ENCODE measurements at places on chromosomes 1 and 21.

DNA sequence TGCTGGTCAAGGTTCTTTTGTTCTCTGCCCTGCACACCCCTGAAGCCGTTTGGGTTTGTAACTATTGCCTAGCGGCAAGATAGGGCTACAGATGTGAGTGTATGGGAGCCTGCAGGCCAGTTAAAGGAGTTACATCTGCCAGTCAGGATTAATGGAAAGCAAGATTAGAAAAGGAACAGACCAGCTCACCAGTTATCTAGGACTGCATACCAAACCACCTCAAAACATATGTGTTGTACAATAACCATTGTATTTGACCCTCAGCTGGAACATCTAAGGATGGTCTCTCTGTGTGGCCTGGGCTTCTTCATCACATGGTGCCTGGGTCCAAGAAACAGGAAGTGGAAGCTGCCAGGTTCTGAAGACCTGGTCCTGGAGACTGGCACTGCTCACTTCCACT lies 52.5 kb upstream of the FBXO28 start:
- no peak for DNase-seq

DNA sequence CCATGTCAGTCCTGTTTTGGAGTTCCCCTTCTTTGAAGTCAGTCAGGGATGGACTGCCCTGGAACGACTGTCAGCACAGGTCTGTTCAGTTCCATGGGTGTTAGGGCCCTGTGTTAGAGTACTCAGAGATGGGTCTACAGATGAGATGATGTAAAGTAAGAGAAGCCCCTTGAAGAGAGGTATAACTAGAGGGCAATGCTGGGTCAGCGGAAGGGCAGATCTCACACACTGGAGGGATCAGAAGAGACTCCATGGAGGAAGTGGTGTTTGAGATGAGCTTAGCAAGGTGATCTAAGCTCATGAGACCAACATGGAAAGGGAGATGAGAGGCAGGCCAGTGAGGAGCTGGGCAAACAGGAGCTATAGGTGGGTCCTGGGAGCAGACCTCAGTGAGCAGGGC lies 7.6 kb downstream of the PPFIA4 start:
- DNase-seq, result no peak

GRCh38 chr1:184802354-184803179 lies 47.9 kb upstream of the EDEM3 start:
- no peak for DNase-seq

- DNase-seq, result no peak
These were observed 3.1 kb downstream of the CCDC190 start for GRCh38 chr1:162857850-162858249.

- no peak for DNase-seq
These were observed 108.6 kb downstream of the ZBTB18 start for GRCh38 chr1:244159646-244160045.

- no peak for DNase-seq
These were observed 23.7 kb upstream of the C1orf198 start for GRCh38 chr1:230892018-230892491.

DNA sequence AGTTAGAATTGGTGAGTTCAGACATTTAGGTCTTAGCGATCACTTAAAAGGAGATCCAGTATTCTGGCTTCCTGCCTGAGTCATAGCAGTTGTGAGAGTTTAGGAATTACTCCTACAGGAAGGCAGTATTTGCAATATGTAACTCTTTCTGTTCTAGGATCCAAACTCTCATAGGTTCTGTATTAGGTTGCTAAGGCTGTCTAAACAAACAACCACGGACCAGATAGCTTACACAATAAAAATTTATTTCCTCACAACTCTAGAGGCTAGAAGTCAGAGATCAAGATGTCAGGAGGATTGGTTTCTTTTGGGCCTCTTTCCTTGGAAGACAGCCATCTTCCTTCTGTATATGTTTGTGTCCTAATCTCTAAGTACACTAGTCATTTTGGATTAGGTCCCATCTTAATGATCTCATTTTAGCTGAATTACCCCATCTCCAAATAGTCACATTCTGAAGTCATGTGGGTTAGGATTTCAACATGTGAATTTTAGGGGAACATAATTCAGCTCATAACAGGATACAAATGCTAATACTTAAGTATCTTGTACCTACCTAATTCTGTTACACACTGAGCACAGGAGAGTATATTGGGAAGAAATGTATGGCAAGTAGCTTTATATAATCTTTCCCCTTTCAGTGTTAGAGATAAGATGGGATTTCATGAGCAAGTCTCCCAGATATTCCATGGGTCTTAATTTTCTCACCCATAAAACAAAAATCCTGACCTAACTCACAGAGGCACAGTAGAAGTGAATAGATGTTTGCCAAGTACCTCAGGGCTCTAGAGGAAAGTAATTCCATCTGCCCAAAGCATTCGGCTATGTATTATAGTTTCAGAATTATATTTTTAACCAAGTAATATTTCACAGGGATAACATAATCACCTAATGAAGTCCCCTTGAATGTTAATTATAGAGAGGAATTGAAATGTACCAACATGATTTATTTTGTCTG lies 144.4 kb downstream of the PTBP2 start:
- DNase-seq, result no peak

- no peak for DNase-seq
These were observed 1.5 kb downstream of the SNX27 start for GRCh38 chr1:151613282-151613780.

DNA sequence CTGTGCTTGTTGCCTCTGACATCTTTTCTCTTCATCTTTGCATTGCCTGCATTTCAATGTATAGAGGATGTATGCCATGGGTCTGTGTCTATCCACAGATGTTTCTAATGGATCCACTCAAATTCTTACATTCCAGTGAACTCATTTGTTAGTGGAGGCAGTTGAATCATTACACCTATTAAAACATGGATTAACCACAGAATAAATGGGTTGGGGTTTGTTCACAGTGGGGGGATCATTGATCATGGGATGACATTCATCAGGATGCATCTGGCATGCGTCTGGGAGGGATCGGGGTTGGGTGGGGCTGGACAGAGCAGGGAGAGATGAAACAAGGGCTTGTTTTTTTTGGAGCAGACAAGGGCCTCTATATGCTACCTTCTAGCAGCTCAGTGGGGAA lies 182.5 kb downstream of the RHOU start:
- DNase-seq, result no peak

DNA sequence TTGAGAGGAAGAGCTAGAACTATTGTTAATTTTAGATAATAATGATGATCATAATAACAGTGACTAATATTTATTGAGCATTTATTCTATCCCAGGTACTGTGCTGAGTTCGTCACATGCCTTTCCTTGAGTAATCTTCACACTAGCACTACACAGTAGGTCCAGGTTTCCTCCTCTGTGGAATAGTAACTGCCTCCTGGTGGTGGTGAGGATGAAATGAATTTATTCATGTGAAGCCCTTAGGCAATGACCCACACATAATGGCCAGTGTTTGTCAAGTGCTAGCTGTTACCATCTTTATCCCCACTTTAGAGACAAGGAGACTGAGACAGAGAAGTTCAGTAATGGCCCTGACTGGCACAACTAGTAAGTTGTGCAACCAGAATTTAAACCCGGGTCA lies 5.9 kb downstream of the NIPAL3 start:
- DNase-seq, result no peak

GRCh38 chr1:28159680-28160079 lies 16.8 kb downstream of the PTAFR start:
- no peak for DNase-seq
